Hippocampal formation (tissue), 2 donors: ENCODE measurements at places on chromosomes 1 and 21.

DNA sequence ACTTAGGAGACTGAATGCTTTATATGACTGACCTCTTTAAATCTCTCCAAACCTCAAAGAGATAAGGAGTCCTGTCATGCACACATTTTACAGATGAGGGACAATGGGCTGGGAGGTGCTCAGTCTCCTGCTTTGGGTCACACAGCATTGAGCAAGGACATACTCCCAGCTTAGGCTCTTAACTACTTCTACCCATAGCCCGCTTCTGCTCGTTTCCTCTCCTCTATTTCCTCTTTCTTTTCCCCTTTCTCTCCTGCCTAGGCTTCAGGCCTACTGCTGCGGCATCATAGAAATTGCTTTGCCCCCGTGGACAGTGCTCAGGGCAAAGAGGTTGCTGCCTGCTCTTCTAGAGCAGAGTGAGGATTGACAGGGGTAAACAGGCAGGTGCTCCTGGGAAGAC is 12.4 kb upstream of the ZNF691 start:
- DNase-seq, result no peak

GRCh38 chr1:200206761-200207160 is 179.3 kb downstream of the NR5A2 start:
- DNase-seq, result no peak

DNA sequence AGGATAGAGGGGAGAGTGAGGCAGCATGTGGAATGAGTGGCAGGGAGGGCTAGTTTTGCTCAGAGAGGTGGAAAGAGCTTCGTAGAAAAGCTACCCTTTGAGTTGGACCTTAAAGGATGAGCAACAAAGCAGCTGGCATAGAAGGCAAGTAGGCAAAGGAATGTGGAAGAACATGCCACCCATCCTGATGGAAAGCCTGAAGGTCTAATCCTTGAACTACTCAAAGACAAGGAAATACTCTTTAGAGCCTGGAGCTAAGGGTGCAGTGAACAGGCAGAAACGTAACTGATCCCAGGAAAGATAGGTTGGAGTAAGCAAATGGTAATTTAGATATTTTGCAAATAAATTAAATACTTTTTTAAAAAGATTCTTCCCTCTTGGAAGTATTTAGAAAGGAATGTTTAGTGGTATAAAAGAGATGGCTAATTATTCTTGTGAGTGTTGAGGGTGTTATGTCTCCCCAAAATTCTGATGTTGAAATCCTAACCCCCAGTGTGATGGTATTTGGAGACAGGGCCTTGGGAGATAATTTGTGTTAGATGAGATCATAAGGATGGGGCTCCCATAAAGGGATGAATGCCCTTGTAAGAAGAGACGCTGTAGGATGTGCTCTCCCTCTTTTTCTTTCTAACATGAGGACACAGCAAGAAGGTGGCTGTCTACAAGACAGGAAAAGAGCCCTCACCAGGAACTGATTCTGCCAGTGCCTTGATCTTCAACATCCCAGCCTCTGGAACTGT is 308.1 kb upstream of the RUNX1 start:
- DNase-seq, result no peak

- no peak for DNase-seq
Measured at GRCh38 chr1:65845535-65846060, 52.9 kb downstream of the PDE4B start.

- no peak for DNase-seq
Measured at GRCh38 chr1:186057086-186057485, 318.0 kb downstream of the TPR start.
